ENCODE measurements at places on chromosomes 3 and 15. TPM values are rescaled to one million over a fixed set of nuclear protein-coding genes. Genes with fewer than 3 reads are reported as not detected.

GRCh38 chr3:146106986-146107385 lies 54.0 kb downstream of the PLOD2 start:
- H3K4me1 ChIP-seq = no peaks in the 10 kb centered on the region
- no peak overlapping the region for H3K27ac ChIP-seq
- peaks cover 11% of the 10 kb centered on the region for H3K36me3 ChIP-seq

GRCh38 chr15:100779331-100780207 lies 100.1 kb upstream of the ALDH1A3 start:
- no peak for DNase-seq
- no peaks in the 10 kb centered on the region for H3K27me3 ChIP-seq
- H3K4me1 ChIP-seq = no peaks in the 10 kb centered on the region

GRCh38 chr3:192887047-192887446 lies 30.6 kb downstream of the MB21D2 start:
- peaks cover 25% of the 10 kb centered on the region for H3K4me1 ChIP-seq
- DNase-seq = peak; percentile 52
- no peak overlapping the region for H3K4me3 ChIP-seq
- H3K27me3 ChIP-seq = no peaks in the 10 kb centered on the region

DNA sequence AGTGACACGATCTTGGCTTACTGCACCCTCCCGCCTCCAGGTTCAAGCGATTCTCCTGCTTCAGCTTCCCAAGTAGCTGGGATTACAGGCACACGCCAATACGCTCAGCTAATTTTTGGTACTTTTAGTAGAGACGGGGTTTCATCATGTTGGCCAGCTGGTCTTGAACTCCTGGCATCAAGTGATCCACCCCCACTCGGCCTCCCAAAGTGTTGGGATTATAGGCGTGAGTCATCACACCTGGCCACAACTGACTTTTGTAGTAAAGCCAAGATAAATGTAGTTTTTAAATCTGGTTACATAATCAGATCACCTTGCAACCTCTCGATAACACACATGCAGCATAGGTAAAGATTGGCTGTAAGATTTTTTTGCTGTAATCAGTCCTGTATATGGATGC lies 657.5 kb upstream of the DPPA4 start:
- no peaks in the 10 kb centered on the region for H3K27me3 ChIP-seq
- no peaks in the 10 kb centered on the region for H3K36me3 ChIP-seq
- no peak for DNase-seq
- H3K4me3 ChIP-seq = no peak overlapping the region

DPH6 gene
- total RNA-seq = 8.1 TPM

PP2D1 gene
- not detected for total RNA-seq

DNAJB11 gene
- 27.4 TPM for total RNA-seq

ZNF770 gene
- total RNA-seq = 38.9 TPM

DNA sequence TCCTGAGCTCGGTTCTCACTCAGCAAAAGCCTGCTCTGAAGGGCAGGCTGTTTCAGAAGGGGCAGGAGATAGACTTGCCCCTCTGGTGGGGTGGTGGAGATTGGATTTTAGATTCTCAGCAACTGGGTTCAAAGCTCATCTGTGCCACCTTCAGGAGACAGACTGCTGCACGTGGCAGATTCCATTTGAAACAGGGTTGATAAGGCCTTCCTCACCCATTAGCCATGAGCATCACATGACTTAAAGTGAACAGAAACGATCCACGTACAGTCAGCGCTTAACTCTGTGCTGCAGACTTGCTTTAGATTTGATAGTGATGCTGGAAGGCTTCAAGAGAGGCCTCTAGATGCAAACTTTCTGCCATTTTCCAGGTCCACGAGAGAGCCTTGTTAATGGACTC lies 35.0 kb upstream of the MGLL start:
- H3K4me3 ChIP-seq = no peak overlapping the region
- H3K27ac ChIP-seq = no peak overlapping the region
- no peaks in the 10 kb centered on the region for H3K36me3 ChIP-seq
- H3K27me3 ChIP-seq = peaks cover 32% of the 10 kb centered on the region

CLDN18 gene
- not detected for total RNA-seq

DNA sequence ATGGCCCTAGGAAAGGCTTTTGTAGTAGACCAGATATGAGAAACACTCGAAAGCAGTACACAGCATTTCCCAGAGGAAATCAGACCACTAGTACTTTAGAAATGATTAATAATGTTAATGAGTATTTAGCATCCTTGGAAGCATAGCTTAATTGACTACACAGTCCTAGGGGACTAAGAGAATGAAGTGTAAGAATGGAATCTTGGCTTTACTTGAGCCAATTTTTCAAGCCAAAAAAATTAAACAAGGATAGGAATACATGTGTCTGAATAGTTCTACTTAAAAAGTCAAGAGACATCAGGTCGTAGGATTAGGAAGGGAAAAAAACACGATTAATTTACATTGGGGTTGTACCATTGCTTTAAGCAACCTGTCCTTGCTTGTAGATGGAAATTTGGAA lies 38.2 kb downstream of the DPPA2 start:
- no peak overlapping the region for H3K27ac ChIP-seq
- H3K36me3 ChIP-seq = no peaks in the 10 kb centered on the region
- H3K4me3 ChIP-seq = no peak overlapping the region
- H3K4me1 ChIP-seq = no peaks in the 10 kb centered on the region

GRCh38 chr15:26870346-26870745 lies 3.5 kb downstream of the GABRA5 start:
- no peak for DNase-seq
- peaks cover 16% of the 10 kb centered on the region for H3K27me3 ChIP-seq
- H3K36me3 ChIP-seq = no peaks in the 10 kb centered on the region

GRCh38 chr15:80480909-80481308 lies 76.7 kb downstream of the ARNT2 start:
- peak; percentile 97 for DNase-seq
- H3K36me3 ChIP-seq = peaks cover 2% of the 10 kb centered on the region
- peaks cover 58% of the 10 kb centered on the region for H3K4me1 ChIP-seq
- no peaks in the 10 kb centered on the region for H3K27me3 ChIP-seq
- peak overlapping the region; percentile 8 for H3K4me3 ChIP-seq
- H3K27ac ChIP-seq = peak overlapping the region; percentile 95

TRH gene
- total RNA-seq = not detected

- peak overlapping the region; percentile 89 for H3K27ac ChIP-seq
- H3K4me3 ChIP-seq = no peak overlapping the region
- peaks cover 23% of the 10 kb centered on the region for H3K4me1 ChIP-seq
Observed at GRCh38 chr3:57974796-57975388, 33.3 kb upstream of the FLNB start.

GOLGA8T gene
- not detected for total RNA-seq

- H3K4me3 ChIP-seq = no peak overlapping the region
- H3K4me1 ChIP-seq = peaks cover 8% of the 10 kb centered on the region
- DNase-seq = no peak
- H3K27me3 ChIP-seq = no peaks in the 10 kb centered on the region
- peaks cover 72% of the 10 kb centered on the region for H3K36me3 ChIP-seq
Observed at GRCh38 chr15:80902298-80902801, 87.3 kb downstream of the MESD start.

DNA sequence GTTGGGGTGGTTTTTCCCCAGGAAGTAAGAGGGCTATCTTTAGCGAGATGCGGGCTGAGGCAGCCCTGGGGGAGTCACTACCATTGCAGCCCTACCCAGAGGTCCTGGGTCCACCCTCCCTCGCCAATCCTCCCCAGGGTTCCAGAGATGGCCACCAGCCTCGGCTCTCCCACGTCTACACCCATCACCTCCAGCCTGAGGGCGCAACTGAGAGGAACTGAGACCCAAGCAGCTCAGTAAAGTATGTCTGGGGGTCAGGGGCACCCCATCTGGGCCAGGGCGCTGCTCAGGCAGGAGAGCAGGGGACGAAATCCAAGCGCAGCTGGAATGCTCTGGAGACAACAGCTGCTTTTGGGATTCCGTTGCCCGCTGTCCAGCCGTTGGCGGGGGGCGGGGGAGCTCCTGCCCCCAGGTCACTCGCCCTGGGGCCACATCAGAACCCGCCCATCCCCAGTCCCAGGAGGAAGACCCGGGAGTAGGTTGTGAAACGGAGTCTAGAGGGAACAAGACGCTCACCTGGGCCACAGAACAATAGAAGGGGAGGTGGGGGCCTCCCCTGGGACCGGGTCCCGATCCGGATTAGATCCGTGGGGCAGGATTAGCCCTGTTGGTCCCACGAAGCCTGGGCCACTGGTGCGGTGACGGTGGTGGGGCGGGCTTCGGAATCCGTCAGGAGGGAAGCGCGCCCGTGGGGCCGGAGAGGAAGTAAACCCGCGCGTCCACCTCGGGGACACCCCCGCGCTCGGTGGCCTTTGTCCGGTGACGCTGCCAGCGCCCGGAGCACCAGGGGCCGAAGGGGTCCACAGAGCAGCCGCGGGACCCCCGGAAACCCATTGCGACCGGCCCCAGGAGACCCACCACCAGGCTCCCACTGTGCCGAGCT lies 1.4 kb upstream of the NDUFAF3 start:
- H3K27me3 ChIP-seq = no peaks in the 10 kb centered on the region
- peak overlapping the region; percentile 59 for H3K4me3 ChIP-seq
- H3K4me1 ChIP-seq = peaks cover 11% of the 10 kb centered on the region
- no peak for DNase-seq
- peak overlapping the region; percentile 69 for H3K27ac ChIP-seq
- H3K36me3 ChIP-seq = peaks cover 28% of the 10 kb centered on the region

LTK gene
- total RNA-seq = 0.18 TPM

GRCh38 chr15:101288905-101289513 lies 6.0 kb downstream of the SNRPA1 start:
- DNase-seq = peak; percentile 55
- H3K36me3 ChIP-seq = peaks cover 31% of the 10 kb centered on the region
- H3K27ac ChIP-seq = no peak overlapping the region
- H3K4me3 ChIP-seq = no peak overlapping the region
- no peaks in the 10 kb centered on the region for H3K27me3 ChIP-seq

DNA sequence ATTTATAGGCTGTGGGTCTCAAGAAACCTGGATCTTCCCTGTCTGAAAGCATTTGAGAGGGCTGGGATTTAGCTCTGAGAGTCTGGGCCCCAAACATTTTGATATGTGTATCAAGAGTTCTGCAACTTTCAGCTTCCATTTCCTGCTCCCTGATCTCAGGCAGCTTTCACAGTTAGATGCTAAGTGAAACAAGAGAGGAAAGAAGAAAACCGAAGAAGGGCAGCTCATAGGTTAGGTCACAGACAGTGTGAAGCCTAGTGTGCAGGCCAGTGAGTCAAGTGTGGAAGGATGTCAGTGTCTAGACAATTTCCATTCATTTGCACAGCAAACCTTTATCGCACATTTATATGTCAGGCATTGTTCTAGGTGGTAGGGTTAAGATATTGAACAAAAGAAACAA lies 173.6 kb upstream of the PROK2 start:
- H3K36me3 ChIP-seq = no peaks in the 10 kb centered on the region
- no peak for DNase-seq
- no peak overlapping the region for H3K4me3 ChIP-seq
- no peaks in the 10 kb centered on the region for H3K4me1 ChIP-seq
- H3K27me3 ChIP-seq = peaks cover 14% of the 10 kb centered on the region
- H3K27ac ChIP-seq = no peak overlapping the region

GRCh38 chr3:193826159-193826795 lies 233.3 kb downstream of the OPA1 start:
- H3K4me1 ChIP-seq = no peaks in the 10 kb centered on the region
- no peak overlapping the region for H3K4me3 ChIP-seq
- no peaks in the 10 kb centered on the region for H3K36me3 ChIP-seq
- H3K27ac ChIP-seq = no peak overlapping the region

ROBO1 gene
- total RNA-seq = 53.9 TPM

HRG gene
- total RNA-seq = not detected

DNA sequence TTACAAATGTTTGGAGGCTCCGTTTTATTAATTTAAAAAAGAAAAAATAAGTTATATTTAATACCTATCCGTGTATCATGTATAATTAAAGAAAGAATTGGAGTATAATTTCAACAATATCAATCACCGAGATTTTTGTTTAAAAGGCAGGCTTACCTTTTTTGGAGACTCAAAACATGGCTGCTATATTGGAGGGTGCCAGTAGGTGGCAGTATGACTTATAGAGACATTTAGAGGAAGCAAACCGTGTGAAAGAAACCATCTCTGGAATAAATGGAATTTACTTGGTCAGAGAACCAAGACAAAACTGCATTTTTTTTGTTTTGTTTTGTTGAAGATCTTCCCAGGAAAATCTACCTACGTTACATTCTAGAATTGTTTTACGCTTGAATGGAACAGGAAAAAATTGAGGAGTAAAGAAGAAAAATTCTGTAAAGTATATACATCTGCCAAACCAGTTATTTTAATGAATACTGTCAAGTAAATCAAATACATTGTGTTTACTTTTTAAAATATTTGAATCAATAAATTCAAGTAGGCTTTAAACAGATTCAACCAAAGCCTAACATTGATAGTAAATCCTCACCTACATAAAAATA lies 802.6 kb upstream of the ALCAM start:
- H3K36me3 ChIP-seq = no peaks in the 10 kb centered on the region
- no peak overlapping the region for H3K4me3 ChIP-seq
- H3K27me3 ChIP-seq = no peaks in the 10 kb centered on the region
- peak; percentile 52 for DNase-seq
- no peak overlapping the region for H3K27ac ChIP-seq
